D341Med (cell line): ENCODE measurements at places on chromosomes 1 and 21.

DNA sequence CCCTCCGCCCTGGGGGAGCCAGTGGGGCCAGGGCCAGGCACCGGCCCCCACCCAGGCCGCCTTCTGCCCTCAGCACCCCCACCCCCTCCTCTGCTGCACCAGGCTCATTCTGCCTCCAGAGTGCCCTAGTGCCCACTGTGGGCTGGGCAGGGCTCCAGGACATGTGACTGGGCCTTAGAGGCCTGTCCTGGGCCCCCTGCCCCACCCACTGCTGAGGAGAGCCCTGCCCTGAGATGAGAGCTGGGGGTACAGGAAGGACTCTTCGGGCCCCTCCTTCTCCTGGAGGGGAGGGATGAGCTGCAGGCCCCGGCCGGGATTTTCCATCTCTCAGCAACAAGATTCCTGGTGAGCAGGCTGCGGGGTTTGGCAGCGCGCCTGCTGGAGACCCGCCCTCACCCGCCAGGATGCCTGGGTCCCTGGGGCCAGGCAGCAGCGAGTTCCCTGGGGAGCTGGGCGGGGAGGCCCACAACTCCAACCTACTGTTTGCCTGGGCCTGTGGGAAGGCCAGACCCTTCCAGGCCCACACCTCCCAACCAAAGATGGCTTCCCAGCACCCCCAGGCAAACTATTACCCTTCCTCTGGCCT lies 14.0 kb downstream of the AHDC1 start:
- peak; percentile 88 for DNase-seq

DNA sequence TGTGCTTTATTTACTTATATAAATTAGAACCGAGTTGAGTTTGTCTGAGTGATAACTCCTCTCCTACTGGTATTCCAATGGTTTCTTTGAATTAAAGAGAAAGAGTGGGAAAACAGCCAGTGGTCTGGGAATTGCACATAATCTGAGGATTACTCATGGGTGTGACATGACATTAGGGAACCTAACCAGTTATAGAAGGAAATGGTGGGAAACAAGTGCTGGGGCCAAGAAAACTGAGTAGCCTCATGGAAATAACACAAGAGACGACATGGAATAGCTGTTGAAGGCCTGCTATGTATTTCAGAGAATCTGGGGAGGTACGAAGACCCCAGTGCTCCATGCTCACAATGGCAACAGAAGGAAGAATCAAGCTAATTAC lies 41.8 kb upstream of the LRRC52 start:
- DNase-seq: no peak

- peak; percentile 45 for DNase-seq
Measured at GRCh38 chr1:229434005-229434640, at the start of gene ACTA1. TSS of gene ACTA1 (minus strand) at chr1:229434094. CDS start at chr1:229433115, 979 bp downstream.

GRCh38 chr1:9406111-9406510 lies 113.4 kb downstream of the SPSB1 start:
- DNase-seq: no peak

- DNase-seq: no peak
Measured at GRCh38 chr1:26429721-26430120, 2.4 kb upstream of the DHDDS start.

- no peak for DNase-seq
Measured at GRCh38 chr1:228944935-228945371, 209.7 kb downstream of the RHOU start.
